Activated T-helper 17 cell treated with anti-CD3 and anti-CD28 coated beads, Interleukin-2, amount 50 U/mL, for 72 hours (primary cell): ENCODE measurements at places on chromosomes 1 and 21. TPM values are rescaled to one million over a fixed set of nuclear protein-coding genes. Genes with fewer than 3 reads are reported as not detected.

The HOOK1 gene
- 10.3 TPM for total RNA-seq

The TRIM58 gene
- 0.13 TPM for total RNA-seq

The RSPH1 gene
- 0.82 TPM for total RNA-seq

The ATXN7L2 gene
- 15.3 TPM for total RNA-seq

The SH2D5 gene
- 0.06 TPM for total RNA-seq

- no peak for ATAC-seq
Measured at GRCh38 chr21:42991992-42992740, 17.8 kb downstream of the PKNOX1 start.

- no peak for ATAC-seq
Measured at GRCh38 chr1:206112600-206113301, 4.4 kb downstream of the AVPR1B start.

DNA sequence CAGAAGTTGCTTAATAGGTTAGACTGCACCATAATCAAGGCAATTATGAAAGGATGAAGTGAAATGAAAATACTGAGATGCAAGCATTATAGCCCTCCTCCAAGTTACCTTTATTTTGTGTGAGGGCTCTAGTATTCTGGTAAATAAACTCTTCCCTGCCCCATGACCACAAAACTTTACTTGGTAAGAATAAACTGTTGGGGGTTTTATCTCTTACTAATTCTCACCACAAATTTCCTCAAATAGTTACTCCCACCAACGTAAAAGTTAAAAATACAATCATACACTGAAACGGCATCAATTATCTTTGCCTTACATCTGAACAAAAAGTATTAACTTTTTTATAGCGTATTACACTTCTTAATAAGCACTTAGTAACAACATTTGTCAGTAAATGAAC lies 29.5 kb downstream of the C21orf91 start:
- ATAC-seq = no peak

DNA sequence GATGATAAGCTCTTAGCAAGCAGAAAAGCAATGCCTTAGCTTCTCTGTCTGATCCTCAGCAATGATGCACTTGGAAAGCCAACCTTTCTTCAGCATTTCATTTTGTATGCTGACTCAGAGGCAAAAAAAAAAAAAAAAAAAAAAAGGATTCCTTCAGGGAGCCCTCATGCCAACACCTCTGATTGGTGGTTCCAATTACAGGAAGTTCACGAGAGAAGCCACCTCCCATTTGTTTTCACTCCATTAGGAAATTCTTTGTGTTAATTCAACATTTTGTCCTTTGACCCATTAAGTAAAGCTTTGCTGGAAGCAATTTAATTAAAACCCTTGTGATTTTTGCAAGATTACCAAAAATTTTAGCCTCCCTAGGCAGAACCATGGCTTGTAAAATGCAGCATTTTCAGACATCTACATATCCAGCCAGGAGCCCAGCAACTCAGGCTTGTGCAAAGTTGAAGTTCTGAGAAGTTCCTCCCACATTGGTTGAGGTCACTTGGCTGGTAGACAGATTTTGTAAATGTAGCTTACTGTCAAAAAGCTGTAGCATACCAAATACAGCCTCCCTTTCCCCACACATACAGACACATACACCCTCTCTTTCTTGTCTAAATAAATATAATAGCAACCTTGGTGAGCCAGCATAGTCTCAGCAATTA lies 27.1 kb upstream of the VTCN1 start:
- ATAC-seq = no peak

GRCh38 chr21:36706951-36707762 lies 8.2 kb downstream of the SIM2 start:
- ATAC-seq = no peak

GRCh38 chr1:35556484-35557117 lies 602 bp downstream of the KIAA0319L start:
- ATAC-seq = no peak

DNA sequence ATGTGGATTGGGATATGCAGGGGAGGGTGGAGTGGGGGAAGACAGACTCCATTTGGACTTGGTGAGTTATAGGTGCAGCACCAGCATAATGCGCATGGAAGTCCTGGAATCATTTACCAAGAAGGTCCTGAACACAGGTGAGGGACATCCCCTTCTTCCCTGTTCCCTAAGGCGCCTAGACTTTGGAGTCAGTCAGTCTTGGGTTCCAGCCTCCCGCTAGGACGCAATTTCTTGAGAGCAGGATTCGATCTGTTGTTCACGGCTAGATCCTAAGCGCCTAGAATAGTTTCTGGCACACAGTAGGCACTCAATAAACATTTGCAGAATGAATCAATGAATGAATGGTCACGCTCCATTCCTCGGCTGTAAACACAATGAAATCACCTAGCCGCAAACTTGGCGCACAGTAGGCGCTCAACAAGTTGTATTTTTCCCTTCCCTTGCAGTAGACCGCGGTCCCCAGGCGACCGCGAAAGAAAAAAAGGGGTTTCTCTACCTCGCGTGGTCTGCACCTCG lies 1.0 kb upstream of the AK4 start:
- no peak for ATAC-seq

- no peak for ATAC-seq
Measured at GRCh38 chr1:4005431-4005830, 105.4 kb upstream of the C1orf174 start.

DNA sequence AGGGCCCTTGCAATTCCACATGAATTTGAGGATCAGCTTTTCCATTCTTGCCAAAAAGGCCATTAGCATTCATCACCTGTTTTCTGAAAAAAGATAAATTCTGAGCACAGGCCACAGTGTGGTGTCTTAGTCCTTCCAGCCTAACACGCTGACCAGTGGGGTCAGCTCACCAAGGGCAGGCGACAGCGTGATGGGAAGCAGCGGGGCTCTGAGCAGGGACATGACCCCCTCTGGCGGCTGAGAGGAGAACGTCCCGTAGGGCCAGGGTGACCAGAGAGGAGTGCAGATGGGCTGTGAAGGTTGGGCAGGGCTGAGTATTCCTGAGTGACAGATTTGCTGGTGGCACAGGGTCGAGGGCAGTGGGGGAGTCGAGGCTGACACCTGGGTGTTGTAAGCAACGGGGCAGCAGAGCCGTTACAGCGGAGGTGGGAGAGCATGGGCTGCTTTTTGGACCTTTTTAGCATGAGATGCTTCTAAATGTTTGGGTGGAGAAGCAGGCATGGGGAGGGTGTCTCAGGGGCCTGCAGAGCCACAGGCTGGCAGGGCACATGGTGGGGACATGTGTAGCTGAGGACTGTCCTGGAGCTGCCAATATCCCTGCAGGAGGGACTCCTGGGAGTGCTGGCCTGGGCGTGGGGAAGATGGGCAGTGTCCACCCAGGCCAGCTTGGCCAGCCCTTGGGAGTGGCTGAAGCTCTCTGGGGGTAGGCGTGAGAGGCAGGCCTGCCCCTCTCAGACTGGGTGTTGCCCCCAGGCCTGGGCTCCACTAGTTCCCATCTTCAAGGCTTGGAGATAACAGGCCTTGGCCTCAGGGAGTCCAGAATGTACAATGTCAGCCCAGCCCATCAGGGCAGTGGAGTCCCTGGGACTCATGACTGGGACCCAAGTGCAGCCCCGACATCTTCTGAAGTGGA lies 8.6 kb upstream of the CALML6 start:
- ATAC-seq = peak; percentile 56

DNA sequence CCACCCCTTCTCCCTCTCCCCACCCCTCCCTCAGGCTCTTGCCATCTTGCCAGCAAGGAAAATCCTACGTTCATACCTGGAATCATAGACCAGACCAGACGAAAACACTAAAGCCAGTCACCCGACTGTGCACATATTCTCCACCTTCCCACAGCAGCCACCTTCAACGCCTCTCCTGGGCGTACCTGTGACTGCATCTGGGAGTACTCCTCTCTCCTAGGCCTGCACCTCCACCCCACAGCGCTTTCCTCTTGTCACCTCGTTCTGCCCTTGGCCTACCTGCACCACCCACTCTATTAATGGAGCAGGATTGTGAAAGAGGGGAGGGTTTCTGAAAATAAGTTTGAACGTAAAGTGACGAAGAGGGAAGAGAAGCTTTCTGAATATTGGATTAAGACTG lies 17.8 kb downstream of the PAPPA2 start:
- ATAC-seq = no peak
